HuH-7 (cell line): ENCODE measurements at places on chromosomes 4 and X.

DNA sequence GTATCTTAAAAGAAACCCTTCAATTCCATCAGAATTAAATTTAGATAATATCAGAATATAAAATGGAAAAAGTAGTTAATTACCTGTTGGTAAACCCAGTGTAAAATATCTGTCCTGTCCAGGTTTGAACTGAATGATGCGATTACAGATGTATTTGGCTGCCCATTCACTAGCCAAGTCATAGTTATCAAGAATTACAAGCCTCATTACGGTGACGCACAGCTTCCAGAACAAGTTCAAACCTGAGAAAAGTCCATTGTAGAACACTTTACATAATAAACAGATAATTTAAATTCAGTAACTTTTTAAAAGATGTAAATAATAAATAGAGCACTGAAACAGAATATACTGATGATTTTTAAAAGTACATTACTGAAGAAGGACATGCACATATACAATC, 4.4 kb downstream of the GNPDA2 start:
- no peak for DNase-seq

GRCh38 chrX:10972706-10973105, 138.4 kb upstream of the HCCS start:
- no peak for DNase-seq

GRCh38 chr4:165929662-165930061, 56.6 kb downstream of the TLL1 start:
- DNase-seq = no peak

- no peak for DNase-seq
These were observed 12.5 kb downstream of the SH2D1A start for GRCh38 chrX:124358800-124359383.

DNA sequence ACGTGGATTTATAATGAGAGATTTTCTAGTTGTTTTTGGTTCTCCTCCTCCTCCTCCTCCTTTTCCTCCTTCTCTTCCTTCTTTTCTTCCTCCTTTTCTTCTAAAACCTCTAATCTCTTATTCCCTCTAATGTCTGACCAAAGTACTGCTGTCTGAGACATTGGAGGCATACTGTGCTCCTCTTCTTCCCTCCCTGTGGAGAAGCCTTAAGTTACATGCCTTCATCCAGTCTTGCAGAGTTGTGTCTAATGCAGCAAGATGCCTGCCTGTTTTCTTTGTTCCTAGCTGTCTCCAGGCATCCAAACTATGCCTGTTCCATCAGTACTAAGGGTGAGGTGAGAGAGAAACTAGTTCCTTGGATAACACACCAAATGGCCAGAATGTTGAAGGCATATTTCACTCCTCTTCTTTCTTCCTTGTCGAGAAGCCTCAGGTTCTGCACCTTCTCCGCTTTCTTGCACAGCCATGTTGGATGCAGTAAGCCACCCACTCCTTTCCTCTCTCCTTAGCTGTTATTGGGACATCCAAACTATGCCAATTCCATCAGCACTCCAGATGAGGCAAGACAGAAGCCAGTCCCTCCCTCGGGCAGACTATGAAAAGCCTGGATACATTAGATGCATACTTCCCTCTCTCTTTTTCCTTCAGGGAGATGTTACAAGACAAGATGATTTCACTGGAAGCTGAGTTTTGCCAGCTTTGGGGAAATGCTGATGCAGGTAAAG, 285.7 kb upstream of the TRAM1L1 start:
- DNase-seq = no peak

DNA sequence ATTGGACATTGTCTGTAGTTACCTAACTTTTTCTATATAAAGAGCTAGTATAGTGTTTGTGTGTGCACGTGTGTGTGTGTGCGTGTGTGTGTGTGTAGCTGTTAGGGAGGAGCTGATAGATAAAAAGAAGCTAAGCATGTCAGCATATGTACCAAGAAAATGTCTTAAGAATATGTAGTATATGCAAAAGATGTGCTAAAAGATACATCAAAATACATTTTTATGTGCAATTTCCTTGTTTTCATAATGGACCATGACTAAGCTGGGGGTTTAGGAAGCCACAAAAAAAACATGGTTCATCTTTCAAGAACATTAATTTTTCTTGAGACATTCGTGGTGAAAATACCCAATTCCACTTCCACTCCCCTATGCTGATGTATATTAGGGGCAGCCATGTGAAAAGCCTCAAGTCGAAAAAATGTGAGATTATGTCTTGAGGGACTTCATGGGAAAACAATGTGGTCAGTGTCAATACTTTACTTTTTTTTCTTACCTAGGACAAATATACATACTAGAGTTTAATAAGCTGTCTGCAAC, 1599.7 kb downstream of the ARAP2 start:
- no peak for DNase-seq
